ENCODE measurements at places on chromosomes 2 and 18.

DNA sequence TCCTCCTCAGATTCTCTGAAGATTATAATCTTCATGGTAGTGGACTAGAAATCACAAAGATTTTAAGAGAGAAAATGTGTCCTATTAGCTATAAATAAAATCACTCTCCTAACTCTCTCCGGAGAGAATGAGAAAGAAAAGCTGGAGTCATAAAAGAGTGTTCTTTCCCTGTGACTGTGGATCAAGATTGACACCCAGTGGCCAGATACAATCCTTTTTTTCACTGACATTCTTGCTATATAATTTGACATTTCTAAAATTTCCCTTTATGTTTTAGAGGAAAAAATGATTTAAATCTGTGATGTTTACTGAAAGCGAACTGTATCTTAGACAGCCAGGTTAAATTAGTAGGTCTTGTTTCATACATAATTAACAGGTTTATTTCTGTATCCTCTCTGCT is 35.4 kb upstream of the LRP2 start:
- no peak for DNase-seq

- DNase-seq, result no peak
Measured at GRCh38 chr2:106960683-106961161, 74.8 kb upstream of the ST6GAL2 start.

DNA sequence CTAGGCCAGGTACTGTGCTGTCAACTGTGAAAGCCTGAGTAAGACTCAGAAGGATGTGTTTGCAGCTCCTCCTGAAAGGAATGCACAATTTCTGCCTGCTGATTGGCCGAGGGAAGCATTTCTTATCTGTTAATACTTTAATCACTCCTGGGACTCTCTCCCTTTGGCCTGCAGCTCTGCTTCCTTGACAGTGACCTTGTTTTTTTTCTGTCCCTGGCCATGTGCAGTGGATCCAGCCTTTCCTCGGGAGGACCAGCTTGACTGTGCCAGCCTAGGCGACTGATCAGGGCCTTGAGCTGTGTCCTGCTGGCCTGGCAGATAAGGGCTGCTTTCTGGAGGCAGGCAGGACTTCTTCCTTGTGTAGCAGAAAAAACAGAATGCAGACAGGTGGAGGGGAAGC is 10.0 kb downstream of the RNF144A start:
- DNase-seq, result no peak

- DNase-seq, result no peak
Measured at GRCh38 chr18:21831413-21831831, 90.8 kb downstream of the MIB1 start.

- DNase-seq, result no peak
Measured at GRCh38 chr18:50836521-50836957, 16.7 kb upstream of the MRO start.

DNA sequence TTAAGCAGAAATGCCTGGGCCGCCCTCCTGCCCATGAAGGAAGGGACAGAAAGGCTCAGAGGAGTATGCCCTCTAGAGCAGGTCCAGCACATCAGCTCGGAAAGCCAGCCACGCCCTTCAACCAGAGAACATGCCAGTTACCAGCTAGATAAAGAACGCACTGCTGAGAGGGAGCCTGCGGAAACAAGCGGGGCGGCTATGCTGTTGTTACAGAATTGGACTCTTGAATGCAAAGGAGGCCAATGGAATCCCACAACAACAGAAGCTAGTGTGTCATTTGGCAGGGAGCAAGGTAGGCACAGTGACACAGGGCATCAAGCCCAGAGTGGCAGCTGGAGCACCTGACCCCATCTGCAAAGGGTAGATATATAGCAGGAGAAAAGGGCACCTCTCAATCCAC is 242.9 kb upstream of the ID2 start:
- DNase-seq, result no peak

DNA sequence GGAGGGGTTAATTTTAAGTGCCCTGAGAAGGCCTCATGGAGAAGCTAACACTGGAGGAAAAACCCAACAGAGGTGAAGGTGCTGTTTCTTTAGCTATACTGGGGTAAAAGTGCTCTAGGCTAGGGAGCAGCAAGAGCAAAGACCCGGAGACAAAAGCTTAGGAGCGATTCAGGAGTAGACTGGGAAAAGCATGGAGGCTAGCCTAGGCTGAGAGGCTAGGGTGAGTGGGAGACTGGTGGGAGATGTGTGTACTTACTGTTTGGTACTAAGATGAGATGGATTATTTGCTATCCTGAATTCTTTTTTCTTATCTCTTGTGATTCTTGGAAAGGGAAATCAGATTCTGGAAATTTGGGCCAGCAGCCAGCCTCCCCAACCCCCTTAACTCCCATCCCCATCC is 2.0 kb downstream of the GIGYF2 start:
- no peak for DNase-seq

DNA sequence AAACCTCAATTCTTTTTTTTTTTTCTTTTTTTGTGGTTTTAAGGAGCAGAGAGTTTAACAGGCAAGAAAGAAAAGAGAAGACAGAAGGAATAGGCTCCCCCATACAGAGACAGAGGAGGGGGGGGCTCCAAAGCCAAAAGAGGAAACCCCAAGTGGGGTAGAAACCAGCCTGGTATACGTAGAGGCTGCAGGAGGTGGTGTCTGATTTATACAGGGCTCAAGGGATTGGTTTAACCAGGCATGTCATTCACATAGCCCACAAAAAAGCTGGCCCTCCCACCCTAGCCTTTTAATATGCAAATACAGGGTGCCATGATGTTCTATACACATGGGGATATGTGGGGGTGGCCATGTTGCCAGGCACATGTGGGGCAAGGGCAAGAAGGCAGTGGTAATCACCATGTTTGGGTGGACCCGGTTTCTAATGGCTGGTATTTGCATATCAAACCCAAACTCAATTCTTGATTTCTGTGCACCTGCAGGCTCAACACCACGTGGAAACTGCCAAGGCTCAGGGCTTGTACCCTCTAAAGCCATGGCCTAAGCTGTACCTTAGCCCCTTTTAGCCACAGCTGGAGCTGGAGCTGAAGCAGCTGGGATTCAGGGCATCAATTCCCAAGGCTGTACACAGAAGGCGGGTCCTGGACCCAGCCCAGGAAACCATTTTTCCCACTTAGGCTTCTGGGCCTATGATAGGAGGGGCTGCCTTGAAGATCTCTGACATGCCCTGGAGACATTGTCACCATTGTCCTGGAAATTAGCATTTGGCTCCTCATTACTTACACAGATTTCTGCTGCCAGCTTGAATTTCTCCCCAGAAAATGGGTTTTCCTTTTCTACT is 170.3 kb downstream of the MAIP1 start:
- no peak for DNase-seq

- no peak for DNase-seq
Measured at GRCh38 chr2:196136151-196136550, 35.2 kb downstream of the STK17B start.

DNA sequence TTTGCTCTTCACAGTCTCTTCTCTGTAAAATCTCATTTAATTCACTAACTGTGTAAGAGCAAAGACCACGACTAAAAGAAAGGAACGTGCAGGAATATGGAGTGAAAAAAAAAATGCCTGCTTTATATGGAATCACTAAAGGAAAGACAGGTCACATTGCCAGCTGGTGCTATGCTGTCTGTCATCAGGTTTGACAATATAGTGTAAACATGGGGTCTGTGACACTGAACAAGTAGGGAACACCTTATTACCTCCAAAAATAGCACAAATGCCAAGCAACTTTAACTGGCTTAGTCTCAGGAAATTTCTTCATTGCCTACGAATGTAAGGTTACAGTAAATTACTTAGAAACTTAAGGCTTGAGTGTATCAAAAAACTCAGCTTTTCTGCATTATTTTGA is 364.5 kb upstream of the LINC00305 start:
- no peak for DNase-seq

GRCh38 chr2:175140332-175140731 is 27.7 kb downstream of the ATF2 start:
- no peak for DNase-seq

GRCh38 chr2:128390991-128391630 is 72.4 kb upstream of the HS6ST1 start:
- no peak for DNase-seq

DNA sequence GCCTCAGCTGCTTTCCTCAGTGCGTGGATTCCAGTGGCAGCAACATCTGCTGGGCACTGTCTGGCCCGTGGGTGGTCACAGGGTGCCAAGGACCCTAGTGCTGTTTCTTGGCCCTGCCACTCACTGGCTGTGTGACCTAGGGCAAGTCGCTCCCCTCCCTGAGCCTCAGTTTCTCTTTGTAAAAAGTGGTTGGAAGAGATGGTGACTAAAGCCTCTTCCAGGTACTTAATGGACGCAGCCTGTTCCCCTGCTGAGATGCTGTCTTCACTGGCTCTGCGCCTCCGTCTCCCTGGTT is 42.2 kb downstream of the ATOH8 start:
- DNase-seq, result no peak

GRCh38 chr2:105711394-105711793 is 33.3 kb upstream of the NCK2 start:
- DNase-seq, result no peak

GRCh38 chr2:11074246-11074820 is 80.9 kb upstream of the SLC66A3 start:
- no peak for DNase-seq

- DNase-seq, result no peak
Measured at GRCh38 chr2:8067784-8068336, 614.0 kb upstream of the ID2 start.

DNA sequence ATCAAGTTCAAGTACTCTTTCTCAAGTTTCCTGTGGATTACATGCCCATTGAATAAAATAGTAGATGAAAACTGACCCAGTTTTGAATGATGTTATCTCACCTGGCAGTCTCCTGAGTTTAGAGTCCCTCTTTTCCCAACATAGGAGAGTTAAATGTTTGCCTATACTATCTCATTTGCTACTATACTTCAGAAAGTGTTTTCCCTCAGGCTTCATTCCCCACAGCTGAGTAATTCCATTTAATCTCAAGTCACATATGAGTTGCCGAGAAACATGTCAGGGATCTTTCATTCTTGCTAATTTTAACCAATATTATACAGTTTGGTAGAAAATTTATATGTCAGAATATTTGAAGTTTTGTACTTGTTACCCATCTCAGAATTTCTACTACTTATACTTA is 150.4 kb upstream of the CDH19 start:
- no peak for DNase-seq

GRCh38 chr18:65608471-65608870 is 142.3 kb upstream of the CDH7 start:
- DNase-seq, result no peak

- no peak for DNase-seq
Measured at GRCh38 chr2:105244451-105244850, 2.9 kb downstream of the GPR45 start.

DNA sequence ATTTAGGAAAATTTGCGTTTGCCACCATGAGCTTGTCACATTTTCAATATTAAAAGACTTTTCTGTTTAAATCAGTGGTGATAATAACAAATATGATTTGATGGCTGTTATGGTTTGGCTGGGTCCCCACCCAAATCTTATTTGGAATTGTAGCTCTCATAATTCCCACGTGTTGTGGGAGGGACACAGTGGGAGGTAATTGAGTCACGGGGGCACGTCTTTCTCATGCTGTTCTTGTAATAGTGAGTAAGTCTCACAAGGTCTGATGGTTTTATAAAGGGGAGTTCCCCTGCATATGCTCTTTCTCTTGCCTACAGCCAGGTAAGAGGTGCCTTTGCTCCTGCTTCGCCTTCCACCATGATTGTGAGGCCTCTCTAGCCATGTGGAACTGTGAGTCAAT is 83.4 kb upstream of the RGPD4 start:
- DNase-seq, result no peak

DNA sequence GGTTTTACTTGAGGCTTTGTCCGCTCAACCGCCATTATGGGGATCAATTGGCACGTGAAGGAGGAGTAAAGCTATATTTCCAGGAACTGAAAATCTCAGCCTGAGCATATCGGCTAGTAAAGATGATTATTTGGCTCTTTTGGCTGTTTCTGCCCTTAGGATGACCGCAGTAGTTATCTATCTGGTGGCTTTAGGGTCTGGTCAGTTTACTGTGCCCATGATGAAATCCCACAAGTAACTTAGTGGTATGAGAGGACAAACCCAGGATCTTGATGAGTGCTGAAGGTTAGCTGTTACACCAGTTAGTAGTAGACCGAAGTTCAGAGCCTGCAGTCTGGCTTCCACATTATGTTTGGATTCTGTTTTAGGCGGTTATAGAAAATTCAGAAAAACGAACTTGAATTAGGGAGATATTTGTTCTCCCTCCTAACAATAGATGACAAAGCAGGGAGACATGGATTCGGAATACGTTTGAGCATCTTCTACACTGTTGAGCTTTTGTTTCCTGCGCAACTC is 1.2 kb downstream of the MAT2A start:
- no peak for DNase-seq

DNA sequence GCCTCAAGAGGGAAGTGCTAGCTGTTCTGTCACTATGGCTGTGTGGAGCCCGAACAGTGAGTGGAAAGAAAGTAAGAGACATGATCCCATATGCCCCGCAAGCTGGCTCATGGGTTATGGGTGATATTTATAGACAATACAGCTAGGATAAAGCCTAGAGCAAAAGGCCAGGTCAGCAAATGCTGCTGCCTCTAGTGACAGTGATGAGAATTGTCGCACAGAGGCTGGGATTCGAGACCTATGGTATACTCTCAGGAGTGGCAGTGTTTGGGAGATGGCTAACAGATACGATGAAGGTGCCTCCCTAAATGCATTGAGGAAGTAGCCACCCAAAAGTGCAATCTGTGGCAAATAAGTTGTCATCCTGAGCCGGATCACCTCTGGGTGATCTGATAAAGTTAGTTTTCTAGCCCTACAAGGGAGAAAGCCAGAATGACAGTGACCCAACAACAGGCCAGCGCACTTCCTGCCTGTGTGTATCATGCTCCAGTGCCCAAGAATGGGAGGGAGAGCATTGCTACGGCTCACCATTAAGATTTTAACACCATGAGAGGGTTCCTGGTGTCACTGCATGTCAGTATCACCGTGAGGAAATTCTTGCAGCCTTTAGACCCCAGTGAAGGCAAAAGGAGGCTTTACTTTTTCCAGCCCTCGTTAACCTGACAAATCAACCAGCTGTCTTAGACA is 92.2 kb upstream of the TGFA start:
- no peak for DNase-seq

DNA sequence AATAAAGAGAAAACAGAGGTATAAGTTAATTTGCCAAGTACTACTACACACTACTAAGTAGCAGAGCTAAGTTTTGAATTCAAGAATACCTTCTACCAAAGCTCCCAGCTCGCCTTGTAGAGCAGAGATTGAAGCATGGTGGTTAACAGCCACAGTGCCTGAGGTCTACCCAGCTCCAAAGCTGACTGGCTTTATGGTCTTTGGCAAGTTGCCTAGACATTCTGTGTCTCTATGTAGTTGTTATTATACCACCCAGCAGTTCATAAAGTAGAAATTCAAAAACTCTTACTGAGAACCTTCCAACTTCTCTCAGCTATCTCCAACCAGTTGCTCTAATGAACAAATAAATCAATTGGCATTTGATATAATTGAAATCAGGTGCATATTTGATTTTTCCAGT is 87.8 kb downstream of the PDE11A start:
- no peak for DNase-seq

DNA sequence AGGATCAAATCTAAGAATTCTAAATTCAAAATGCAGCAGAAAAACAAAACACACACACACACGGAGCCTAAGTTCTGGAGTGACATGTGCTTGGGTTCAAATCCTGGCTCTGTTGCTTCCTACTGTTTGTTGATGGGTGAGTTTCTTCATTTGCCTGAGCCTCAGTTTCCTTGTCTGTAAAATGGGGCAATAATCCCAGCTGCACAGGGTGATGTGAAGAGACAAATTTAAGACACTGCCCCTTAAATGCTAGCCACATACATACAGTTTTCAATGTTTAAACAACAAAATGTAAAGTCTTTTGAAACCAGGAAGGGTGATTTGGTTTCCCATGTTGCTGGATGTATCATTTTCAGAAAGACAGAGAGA is 943 bp upstream of the GPR17 start:
- no peak for DNase-seq

Measured in stimulated activated CD8-positive, alpha-beta memory T cell treated with anti-CD3 and anti-CD28 coated beads, Interleukin-7, amount 100 ng/mL, for 48 hours (primary cell).